ENCODE measurements at places on chromosomes 1 and 21.

GRCh38 chr1:9808459-9808858, 15.3 kb downstream of the CLSTN1 start:
- DNase-seq: no peak

DNA sequence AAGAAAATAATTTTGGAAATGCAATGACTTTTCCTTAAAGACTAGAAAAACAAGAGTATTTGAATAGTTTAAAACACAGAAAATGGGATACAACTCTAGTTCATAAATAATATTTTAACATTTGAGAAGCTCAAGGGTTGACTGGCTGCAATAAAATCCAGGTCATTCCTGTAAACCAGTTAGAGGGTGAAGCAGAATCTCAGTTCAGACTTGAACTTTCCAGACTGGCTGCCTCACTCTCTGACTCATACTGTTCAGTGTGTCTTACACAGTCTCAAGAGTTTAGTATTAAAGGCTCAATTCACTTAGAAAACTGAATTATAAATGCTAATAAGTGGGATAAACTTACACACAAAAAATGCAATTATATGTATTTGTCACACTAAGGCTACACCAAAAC, 89.9 kb downstream of the RAVER2 start:
- DNase-seq: no peak

DNA sequence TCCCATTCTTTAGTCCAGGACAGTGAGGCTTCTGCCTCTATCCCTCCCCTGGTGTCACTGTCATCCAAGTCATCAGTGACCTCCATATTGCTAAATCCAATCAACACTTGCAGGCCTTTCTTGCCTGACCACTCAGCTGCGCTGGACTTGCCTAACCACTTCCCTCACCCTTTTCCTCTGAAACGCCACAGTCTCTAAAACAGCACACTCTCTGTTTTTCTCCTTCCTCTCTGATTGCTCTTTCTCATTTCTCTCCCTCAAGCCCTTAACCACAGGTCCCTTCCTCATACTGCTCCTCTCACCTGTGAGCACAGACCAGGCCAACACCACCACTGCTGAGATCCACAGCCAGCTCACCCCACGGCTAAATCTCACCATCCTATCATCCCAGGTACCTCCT, 17.5 kb downstream of the TAL1 start:
- DNase-seq: no peak

DNA sequence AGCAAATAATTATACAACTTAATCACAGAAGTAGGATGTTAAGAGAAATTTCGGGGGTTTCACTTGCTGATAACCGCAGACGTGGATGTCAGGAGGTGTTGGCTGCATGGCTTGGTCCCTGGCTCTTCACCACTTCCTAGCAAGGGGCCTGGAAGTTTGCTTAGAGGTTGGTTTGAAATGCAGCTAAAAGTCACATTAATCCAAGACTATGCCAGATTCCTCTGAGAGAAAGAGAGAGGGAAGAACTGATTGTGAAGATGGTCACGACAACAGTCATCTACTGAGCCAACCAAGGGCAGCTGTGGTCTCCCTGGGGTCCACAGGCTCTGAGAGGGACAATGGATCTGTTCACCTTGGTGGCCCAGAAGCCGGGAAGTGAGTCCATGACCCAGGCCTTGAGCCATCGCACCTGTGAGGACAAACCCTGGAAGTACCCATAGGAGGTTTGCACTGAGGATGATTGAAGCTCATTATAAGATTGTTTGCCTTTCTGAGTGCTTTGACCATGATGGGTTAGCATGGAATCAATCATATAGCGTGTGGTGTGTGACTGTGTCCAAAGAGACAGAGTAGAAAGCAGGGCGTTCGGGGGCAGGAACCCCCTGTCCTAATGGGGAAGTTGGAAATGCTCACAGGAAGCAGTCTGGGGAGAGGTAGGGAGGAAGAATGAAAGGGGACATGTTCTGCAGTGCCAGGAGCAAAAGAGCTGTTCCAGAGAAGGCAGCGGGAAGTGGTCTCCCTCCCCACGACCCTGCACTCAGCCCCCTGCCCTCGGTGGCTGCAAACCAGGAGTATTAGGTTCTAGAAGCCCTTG, 47.1 kb downstream of the UMODL1 start:
- DNase-seq: no peak

GRCh38 chr1:170910273-170910672, 25.1 kb upstream of the MROH9 start:
- DNase-seq: no peak

- no peak for DNase-seq
These were observed 2.9 kb upstream of the CLIC4 start for GRCh38 chr1:24742090-24742938.

GRCh38 chr1:25971066-25971810, 26.6 kb downstream of the PAFAH2 start:
- DNase-seq: no peak

- no peak for DNase-seq
These were observed 259.1 kb downstream of the CACNA1E start for GRCh38 chr1:181742426-181742825.

DNA sequence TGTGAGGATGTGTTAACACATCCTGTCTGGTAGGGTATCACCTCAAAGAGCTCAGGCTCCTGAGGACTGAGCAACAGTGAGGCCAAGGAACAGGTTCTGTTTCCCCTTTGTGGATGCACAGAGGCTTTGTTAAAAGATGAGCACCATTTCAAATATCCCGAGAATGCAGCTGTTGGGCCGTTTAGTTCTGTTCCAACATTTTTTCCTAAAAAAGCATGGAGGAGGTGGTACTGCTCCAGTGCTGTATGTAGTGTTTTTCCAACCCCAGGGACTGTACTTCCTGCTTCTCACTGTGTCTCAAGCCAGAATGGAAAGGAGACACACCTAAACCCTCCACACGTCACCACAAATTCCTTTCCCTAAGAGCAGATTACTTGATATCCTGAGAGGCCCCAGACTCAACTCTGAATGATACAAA, 53.8 kb upstream of the BCL10 start:
- DNase-seq: no peak

GRCh38 chr1:53125623-53126360, 16.6 kb downstream of the SLC1A7 start:
- DNase-seq: no peak
